Camera-type eye (tissue), 1 donor: ENCODE measurements at places on chromosomes 4 and X. TPM values are rescaled to one million over a fixed set of nuclear protein-coding genes. Genes with fewer than 3 reads are reported as not detected.

Gene CSN1S1
- total RNA-seq = not detected

Gene DUSP21
- not detected for total RNA-seq

Gene TLR1
- 9.6 TPM for total RNA-seq

Gene MAGEB1
- total RNA-seq = not detected

Gene PRRG3
- 24.4 TPM for total RNA-seq

Gene ZNF81
- total RNA-seq = 15.6 TPM

Gene SOX3
- 2.1 TPM for total RNA-seq

Gene USP17L12
- not detected for total RNA-seq

Gene TBX22
- total RNA-seq = 1.3 TPM

Gene GPRASP3
- 24.7 TPM for total RNA-seq

Gene COX7B2
- total RNA-seq = not detected

Gene TCEAL2
- total RNA-seq = 13.2 TPM

Gene SLC49A3
- total RNA-seq = 3.5 TPM

Gene PASD1
- total RNA-seq = not detected

Gene SPANXN3
- total RNA-seq = not detected

Gene HUWE1
- 134 TPM for total RNA-seq

Gene ITIH6
- total RNA-seq = 0.11 TPM

Gene ARHGAP6
- 9.3 TPM for total RNA-seq

Gene SSX4
- total RNA-seq = not detected

Gene MAOB
- 4.5 TPM for total RNA-seq

Gene ATP2B3
- total RNA-seq = 3.7 TPM

Gene PDLIM5
- total RNA-seq = 170 TPM

Gene GABRE
- total RNA-seq = 89.1 TPM

Gene TRIM60
- total RNA-seq = not detected

Gene BEND2
- total RNA-seq = 0.27 TPM

Gene HERC6
- total RNA-seq = 7.9 TPM

Gene APELA
- total RNA-seq = 2.7 TPM

Gene TNMD
- 36.9 TPM for total RNA-seq

Gene TRAM1L1
- total RNA-seq = 12.1 TPM

Gene ZXDA
- total RNA-seq = 15.6 TPM

Gene KLB
- total RNA-seq = 0.11 TPM

Gene PDGFC
- total RNA-seq = 29.5 TPM

Gene ZNF518B
- 79.4 TPM for total RNA-seq
